ENCODE measurements at places on chromosomes 7 and 10.

GRCh38 chr7:17298102-17298839 lies at the start of gene AHR:
TSS of gene AHR (plus strand) at chr7:17298652. CDS start at chr7:17299265, 613 bp downstream.
- peak; percentile 96 for DNase-seq

- no peak for DNase-seq
Observed at GRCh38 chr10:127043301-127043700, 138.1 kb downstream of the DOCK1 start.

- DNase-seq = no peak
Observed at GRCh38 chr7:93461350-93461749, 113.2 kb downstream of the CALCR start.

- DNase-seq = no peak
Observed at GRCh38 chr7:80902019-80902418, 16.8 kb downstream of the SEMA3C start.

GRCh38 chr7:490461-491291 lies 29.0 kb downstream of the PDGFA start:
- DNase-seq = no peak

GRCh38 chr10:4399556-4399955 lies 426.5 kb upstream of the AKR1E2 start:
- DNase-seq = peak; percentile 69

DNA sequence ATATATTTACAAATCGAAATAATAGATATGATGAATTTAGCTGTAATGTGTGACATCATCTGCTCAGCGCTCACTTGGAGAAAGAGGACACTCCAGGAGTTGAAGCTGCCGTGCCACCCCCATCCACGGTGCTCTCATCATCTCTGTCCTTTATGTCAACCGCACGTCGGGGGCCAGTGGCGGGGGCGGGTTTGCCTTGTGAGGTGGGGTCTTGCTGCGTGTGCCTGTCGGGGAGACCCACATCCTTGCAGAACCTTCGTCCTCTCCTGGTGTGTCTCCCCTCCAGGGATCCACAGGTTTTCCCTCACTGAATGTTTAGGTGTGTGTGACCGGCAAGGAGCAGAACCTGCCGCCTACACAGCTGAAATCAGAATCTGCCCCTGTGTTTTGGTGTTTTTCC lies 71.6 kb downstream of the INPP5A start:
- DNase-seq = no peak

DNA sequence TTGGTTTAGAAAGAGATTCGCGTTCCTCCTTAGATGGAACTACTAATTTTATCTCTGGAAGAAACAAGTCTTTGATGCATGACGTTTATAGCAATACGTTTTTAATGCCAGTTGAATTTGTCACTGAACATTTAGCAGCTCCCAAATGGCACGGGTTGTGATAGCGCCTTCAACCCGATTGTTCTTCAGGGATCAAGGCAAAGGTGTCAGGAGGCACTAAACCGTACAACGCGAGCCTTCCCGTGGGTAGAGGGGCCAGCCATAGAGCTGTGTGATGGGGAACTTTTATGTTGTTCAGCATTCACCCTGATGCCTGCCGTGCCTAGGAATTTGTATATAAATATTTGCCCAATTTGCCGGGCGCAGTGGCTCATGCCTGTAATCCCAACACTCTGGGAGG lies 3.4 kb downstream of the GET4 start:
- no peak for DNase-seq

GRCh38 chr10:44244745-44245600 lies 139.9 kb downstream of the CXCL12 start:
- DNase-seq = no peak

DNA sequence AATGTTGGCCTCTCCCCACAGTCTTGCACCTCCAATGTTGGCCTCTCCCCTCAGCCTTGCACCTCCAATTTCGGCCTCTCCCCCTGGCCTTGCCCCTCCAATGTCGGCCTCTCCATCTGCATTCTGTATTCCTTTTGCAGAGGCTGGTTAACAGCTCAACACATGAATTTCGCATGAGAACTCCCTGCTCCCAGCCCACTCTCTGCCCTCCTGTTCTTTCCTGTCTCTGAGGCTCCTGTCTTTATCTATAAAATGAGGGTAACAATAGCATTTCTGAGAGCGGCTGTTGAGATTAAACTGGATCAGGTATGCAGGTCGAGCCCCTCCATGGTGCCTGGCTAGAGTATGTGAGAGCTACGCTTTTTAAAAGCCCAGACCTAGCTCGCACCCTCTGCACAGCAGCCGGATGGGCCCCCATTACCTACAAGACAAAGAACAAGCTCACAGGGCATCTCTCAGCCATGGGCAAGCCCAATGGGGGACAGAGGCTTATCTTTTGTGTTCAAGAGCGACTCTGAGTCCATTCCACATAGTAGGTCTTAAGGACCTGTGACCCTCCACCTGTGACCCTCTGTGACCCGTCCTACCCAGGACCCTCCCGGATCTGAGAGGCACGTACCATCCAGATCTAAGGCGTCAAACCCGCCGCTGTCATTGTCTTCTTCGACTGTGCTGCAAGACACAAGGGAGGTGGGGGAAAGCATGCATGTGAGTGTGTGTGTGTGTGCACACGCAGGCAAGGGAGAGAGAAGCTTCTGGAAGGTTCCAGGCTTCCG lies 82.2 kb upstream of the GNA12 start:
- DNase-seq = no peak

GRCh38 chr7:365593-365992 lies 75.6 kb downstream of the FOXL3 start:
- DNase-seq = no peak

DNA sequence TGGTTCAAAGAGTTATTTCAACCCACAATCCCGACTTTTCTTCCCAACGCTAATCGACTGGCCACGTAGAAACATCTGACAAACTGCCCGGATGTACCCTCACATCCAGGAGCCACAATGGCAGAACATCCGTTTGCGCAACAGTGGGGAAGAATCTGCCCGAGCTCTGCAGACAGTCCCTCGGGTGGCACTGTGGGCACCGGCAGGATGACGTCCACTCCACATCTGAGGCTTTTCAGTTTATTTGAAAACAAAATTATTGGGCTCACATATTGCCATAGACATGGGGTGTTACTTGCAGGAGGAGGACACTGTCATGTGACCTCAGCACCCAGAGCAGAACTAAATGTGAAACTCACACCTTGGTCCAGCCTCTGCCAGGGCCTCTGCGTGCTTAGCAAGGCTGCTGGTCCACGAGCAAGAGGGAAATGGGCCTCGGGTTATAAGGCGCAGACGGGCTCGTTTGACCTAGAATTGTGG lies 84.1 kb downstream of the MKI67 start:
- DNase-seq = no peak

DNA sequence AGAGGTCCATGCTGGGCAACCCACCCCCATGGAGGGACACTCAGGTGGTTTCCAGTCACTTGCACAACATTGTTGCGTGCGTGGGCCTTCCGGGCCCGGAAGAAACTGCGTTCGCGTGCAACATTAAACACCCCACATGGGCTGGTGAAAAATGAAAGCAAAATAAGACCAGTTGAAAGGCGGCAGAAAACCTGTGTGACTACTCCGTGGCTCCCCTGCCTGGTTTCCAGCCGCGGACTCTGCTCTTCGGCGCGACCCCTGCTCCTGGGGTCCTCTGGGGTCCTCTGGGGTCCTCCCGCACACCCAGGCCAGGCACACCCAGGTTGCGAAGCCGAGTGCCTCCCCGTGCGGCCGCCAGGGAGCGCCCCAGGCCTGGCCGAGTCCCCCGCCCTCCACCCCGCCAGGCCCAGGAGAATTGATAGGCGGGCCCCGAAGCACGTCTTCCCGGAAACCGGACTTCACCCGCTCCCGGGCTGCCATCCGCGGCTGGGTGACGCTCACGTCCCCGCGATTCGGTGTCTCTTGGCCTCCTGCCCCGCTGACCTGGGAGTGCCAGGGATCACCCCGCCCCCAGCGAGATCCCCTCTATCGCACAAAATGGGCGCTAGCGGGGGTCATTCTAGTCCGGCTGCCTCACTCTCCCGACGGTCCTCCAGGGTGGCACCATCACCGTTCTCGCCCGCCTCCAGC lies 1.9 kb upstream of the SH2D4B start:
- peak; percentile 50 for DNase-seq

GRCh38 chr7:66626331-66626934 lies 2.2 kb upstream of the KCTD7 start:
- peak; percentile 92 for DNase-seq

GRCh38 chr7:55212838-55213237 lies 152.3 kb upstream of the LANCL2 start:
- DNase-seq = no peak

GRCh38 chr10:50809596-50809995 lies 69.9 kb downstream of the ASAH2B start:
- DNase-seq = no peak

GRCh38 chr7:106795877-106796231 lies 69.2 kb upstream of the PIK3CG start:
- no peak for DNase-seq

DNA sequence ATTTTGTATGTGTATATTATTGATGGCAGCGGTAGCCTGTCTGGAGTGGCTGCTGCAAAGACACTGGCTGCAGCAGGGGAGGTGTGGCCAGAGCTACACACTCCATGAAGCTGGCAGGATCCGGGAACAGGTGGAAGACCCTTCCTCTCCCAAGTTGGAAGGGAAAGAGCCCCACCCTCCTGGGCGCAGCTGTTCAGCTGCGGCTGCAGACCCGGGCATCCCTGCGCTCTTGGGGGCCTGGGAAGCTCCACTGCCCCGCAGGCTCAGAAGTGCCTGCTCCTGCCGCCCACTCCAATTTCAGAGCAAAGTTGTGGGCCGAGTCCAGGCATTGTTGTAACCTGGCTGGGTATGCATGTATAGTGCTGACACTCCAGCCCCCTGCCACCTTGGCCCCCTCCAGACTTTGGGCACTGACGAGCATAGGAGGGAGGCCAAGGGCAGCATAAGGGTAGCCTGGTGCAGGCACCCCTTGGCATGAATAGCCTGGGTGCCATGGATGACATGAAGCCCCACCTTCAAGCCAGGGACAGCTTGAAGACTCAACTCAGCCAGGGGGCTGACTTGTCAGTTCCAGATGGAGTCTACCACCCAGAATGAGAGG lies 90.7 kb upstream of the TMEM168 start:
- DNase-seq = no peak

GRCh38 chr7:27160145-27160545 lies 3.7 kb upstream of the HOXA7 start:
- DNase-seq = no peak

DNA sequence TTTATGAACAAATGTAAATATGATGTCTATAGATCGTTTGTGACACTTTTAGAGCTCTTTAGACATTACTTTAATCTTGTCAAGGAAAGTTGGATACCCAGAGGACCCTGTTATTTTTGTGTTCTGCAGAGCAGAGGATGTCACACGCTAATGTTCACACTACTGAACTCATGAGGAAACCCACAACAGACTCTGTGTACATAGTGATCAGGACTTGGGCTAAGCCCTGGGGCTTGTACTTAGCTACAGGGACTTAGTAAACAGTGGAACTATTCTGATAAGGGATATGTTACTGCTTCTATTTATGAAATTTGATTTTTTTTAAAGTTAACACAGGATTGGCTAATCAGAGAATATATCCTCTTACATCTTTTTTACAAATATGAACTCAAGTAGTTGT lies 36.1 kb upstream of the ZNF518A start:
- DNase-seq = no peak

GRCh38 chr10:82874671-82875070 lies 999.7 kb downstream of the NRG3 start:
- DNase-seq = no peak

DNA sequence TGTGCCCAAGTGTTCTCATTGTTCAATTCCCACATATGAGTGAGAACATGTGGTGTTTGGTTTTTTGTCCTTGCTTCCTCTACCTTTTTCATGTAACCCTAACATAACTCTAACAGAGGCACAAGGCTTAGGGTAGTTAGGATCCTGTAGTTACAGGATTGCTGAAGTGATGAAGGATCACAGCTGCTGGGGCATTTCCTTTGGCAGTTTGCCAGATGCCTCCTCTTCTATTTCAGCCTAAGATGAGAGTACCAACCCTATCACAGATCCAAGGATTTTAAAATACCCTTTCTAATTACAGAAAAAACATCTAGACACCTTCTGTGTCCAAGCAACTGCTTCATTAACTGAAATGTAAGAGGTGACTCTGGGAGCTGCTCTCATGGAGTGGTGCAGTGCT lies 141.7 kb upstream of the COL1A2 start:
- peak; percentile 49 for DNase-seq

DNA sequence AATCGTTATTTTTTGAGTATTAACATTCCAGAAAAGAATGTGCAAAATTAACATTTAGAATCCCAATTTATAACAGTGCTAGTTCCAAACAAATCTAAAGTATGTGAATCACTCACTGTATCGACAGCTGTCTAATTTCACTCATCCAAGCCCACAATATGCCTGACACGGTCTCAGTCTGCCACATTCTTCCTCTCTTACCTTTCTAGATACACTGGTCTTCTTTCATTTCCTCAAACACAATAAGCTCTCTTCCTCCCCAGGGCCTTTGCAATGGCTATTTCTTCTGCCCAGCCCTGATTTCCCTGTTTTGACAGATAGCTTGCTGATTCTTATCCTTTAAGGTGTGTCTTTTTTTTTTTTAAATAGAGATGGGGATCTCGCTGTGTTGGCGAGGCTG lies 48.8 kb downstream of the UBE2H start:
- DNase-seq = no peak

- DNase-seq = no peak
Observed at GRCh38 chr10:118966076-118966849, 63.3 kb upstream of the NANOS1 start.

DNA sequence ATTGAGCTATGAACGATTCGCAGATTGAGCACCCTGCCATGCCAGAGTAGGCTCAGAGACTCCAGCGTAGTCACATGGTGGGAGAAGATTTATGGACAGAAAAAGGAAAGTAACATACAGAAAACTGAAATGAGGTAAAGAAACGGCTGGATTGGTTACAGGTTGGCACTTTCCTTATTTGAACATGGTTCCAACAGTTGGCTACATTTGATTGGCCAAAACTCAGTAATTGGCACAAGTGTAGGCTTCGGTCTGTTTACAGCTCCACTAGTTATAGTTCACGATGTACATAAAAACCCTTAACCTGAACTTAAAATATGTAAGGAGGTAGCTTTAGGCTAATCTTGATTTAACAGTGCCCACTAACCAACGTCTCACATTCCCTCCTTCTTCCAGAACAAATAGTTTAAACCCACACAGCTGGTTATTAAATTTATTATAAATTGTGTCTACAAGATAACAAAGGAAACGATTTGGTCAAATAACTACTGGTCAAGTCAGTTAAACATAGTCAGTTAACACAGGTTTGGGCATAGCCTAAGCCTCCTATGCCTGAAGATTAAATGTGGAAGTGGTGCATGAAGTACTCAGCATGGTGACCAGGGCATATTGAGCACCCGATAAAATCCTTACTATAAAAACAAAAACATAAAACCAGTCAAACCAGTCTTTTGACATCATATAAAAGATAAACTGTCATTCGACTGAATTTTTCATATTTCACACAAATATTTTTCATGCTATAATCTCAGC lies 17.9 kb upstream of the MTERF1 start:
- no peak for DNase-seq

- DNase-seq = no peak
Observed at GRCh38 chr7:82821037-82821436, 341.6 kb downstream of the PCLO start.

DNA sequence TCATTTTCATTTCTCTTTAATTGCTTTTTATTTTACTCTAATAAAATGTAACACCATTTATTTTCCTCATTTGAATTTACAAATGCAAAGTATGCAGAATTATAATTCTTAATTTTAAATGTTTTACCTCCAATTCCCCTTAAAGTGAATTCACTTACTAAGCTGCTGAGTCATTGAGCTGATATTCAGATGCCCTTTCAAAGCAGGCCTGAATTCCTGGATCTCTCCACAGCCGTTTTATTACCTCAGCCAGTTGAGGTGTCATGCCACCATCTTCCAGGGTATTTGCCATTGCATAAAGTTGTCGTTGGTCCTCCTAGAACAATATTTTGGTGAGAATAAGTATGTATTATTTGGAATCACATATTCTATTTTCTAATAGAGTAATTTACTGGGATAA lies 33.2 kb downstream of the GNAT3 start:
- peak; percentile 40 for DNase-seq

All from fibroblast of villous mesenchyme (primary cell).